ENCODE measurements at places on chromosomes 5 and 9.
A peak's percentile ranks its signal among the peaks of the same experiment; 100 is the strongest.

GRCh38 chr5:54415147-54415546 lies 40.4 kb upstream of the HSPB3 start:
- DNase-seq: no peak

DNA sequence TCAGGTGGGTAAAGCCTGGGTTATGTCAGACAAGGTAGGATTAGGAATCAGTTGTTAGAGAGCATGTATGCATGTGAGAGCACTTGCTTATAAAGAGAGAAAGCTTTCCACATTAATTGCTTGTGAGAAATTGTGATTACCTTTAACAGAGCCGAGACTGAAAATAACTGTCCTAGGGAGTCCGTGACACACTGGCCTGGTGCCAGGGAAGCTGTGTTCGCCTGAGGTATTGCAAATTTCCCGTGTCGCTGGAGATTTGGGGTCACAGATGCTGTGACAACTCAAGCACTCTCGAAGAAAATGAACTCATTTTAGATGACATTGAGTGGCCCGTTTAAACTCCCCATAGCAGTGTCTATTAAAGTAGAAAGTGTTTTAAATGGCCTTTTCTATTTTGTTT lies 9.6 kb downstream of the SLC1A1 start:
- DNase-seq: no peak

GRCh38 chr5:65020492-65020891 lies 251.8 kb downstream of the CWC27 start:
- DNase-seq: no peak

DNA sequence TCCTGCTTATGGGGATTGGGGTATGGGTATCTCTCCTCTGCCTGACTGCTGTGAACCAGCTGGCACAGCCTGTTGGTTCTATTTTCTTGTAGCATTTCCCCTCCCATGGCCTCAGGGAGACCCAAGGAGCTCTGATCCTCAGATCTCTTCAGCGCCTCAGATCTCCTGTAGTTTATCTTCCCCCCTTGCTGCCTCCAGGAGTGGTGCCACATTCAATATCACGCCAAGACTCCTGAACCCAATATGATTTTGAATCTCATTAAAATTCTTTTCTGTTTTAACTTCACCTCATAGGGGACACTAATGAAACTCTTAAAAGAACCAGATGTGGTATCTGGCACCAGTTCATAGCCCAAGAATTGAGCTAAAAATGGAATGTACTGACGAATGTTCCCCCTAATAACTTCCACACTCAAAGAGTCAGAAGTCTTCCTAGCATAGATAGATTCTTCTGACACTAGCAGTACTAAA lies 59.6 kb upstream of the LIFR start:
- no peak for DNase-seq

DNA sequence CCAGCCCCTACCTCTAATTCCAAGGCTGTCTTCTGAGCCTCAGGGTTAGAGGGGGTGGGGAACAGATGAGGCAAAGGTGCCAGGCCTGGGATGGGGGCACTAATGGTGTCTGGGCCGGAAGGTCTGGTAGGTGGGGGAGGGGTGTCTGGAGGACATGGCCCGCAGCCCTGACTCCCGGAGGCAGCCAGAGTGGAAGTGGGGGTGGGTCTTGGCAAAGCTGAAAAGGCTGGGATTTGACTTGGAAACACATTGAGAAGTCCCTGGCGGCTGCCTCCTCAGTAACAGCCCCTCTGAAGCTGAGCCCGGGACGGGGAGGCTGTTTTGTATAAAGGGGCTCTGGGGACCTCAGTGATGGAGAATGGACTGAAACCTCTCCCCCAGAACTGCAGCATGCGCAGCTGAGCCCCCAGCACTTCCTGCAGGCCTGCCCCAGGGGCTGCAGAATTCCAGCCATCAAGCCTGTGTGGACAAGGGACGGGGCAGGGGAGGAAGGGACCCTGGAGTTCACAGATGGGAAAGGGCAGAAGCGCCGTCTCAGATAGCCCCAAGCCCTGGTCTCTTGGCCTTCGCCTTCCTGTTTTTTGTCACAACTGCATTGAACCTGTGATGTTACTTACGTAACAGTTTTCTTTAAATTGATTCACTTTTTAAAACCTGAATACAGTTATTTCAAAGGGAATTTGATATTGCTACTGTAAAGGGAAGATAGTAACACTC lies 49.3 kb upstream of the SYNPO start:
- DNase-seq: peak; percentile 63

DNA sequence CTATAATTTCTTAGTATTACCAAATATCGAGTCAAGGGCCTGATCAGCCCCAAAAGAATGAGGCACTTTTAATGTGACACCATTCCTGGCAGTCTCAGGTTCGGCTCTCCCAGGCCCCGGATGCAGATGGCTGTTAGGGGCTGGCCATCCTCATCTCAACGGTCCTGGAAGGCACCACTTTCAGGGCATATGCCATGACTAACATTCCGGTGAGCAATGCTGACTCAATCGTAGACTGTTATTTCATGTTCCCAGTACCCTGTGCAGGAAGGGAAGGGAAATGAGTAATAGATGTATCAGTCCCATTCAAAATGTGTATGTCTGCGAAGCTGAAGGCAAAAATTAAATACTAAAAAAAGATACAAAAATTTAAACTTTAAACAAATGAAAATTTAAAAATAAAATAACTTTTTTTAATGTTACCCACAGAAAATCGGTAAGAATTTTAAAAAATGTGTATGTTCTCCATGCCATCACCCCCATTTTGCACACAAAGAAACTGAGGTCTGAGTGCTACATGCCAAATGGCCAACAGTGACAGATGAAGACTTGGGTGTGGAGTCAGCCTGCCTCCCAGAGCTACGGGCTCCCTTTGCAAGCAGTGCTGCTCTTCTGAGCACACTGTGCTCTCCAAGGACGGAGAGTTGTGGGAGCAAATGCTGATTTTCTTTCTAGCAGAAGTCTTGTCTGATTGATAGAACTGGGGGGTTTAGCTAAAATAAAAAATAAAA lies 79.0 kb downstream of the GLDC start:
- DNase-seq: peak; percentile 17

- peak; percentile 80 for DNase-seq
Observed at GRCh38 chr9:112819635-112820496, 69.3 kb downstream of the SNX30 start.

DNA sequence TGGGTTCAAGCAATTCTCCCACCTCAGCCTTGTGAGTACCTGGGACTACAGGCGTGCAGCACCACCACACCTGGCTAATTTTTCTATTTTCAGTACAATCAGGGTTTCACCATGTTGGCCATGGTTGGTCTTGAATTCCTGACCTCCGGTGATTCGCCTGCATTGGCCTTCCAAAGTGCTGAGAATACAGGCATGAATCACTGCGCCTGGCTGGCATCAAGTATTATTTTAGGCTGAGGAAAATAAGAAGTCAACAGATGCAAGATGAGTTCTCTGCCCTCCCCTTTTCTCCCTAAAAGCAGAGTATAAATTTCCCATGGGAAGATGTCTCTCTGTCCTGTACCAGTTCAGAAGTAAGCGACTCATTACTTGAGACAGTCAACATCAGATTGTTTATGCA lies 71.5 kb downstream of the ELAVL2 start:
- no peak for DNase-seq

DNA sequence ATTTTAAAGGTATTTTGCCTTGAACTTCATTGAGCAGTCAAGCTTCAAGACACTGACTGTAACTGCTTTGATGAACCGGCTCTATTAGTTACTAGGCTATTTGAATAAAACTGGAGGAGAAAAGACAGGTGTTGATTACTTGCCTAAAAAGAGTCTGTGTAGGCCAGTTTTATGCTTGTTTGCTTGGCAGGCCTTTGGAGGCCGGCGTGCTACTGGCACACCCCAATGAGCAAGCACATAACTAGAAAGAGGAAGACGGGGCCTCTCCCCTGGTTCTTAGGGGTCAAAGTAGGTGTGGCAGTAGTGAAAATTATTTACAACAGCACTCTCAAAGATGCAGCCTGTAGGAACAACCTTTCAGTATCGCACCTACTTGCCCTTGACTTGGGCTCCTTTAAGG lies 2.1 kb upstream of the ZFR start:
- DNase-seq: no peak

- DNase-seq: no peak
Observed at GRCh38 chr5:93076096-93076495, 504.9 kb downstream of the NR2F1-AS1 start.

GRCh38 chr9:35227284-35227683 lies 65.5 kb downstream of the UNC13B start:
- DNase-seq: no peak

- no peak for DNase-seq
Observed at GRCh38 chr5:60585618-60586017, 114.3 kb downstream of the DEPDC1B start.

- no peak for DNase-seq
Observed at GRCh38 chr5:178740181-178740557, 9.7 kb upstream of the ZNF354A start.

GRCh38 chr5:138706655-138707480 lies 46.4 kb upstream of the CTNNA1 start:
- no peak for DNase-seq

Measured in Karpas-422 (cell line).